ENCODE measurements at places on chromosomes 3 and 15.

- no peak for DNase-seq
Observed at GRCh38 chr15:42094512-42094963, at the start of gene PLA2G4D. PLA2G4D (minus strand) TSS chr15:42094562; CDS start chr15:42094459, 103 bp downstream.

DNA sequence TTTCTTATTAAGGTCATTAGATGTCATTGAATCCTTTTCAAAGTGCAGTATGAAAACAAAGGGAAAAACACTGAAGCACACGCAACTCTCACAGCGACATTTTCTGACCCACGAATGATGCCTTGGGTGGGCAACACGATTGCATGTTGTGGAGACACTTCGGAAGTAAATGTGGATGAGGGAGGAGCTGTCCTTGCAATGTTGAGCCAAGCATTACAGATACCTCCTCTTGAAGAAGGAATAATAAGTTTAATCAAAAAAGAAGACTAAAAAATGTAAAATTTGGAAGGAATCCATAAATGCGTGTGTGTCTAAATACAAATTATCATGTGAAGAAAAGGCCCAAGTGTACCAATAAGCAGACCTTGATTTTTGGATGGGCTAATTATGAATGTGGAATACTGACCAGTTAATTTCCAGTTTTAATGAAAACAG, 16.9 kb downstream of the THBS1 start:
- DNase-seq = no peak

- DNase-seq = no peak
Observed at GRCh38 chr15:70703096-70703878, 60.1 kb downstream of the UACA start.

GRCh38 chr3:194540274-194540905, 53.6 kb upstream of the ATP13A3 start:
- DNase-seq = no peak

- DNase-seq = no peak
Observed at GRCh38 chr3:59321881-59322540, 272.2 kb upstream of the CFAP20DC start.
